ENCODE measurements at places on chromosomes 7 and 10.
A peak's percentile ranks its signal among the peaks of the same experiment; 100 is the strongest.

DNA sequence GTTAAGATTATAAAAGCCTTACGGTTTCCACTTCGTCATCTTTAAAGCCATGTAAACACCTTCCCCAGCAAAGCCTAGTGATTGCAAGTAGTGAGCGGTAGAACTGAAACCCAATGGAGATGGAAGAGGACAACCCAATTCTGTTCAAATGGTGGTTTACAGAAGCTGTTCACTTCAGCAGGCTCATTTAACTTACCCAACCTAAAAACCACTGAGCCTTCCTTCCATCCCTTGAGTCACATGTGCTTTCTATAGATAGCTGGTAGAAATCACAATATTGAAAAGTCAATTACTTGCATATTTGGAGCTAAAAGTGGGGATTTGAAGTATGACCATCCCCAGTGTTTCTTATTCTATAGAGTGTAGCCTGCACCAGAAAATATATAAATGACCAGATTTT, 667.7 kb downstream of the SUGCT start:
- no peak for DNase-seq

- DNase-seq = no peak
Observed at GRCh38 chr7:93378131-93378760, 146.1 kb downstream of the VPS50 start.

DNA sequence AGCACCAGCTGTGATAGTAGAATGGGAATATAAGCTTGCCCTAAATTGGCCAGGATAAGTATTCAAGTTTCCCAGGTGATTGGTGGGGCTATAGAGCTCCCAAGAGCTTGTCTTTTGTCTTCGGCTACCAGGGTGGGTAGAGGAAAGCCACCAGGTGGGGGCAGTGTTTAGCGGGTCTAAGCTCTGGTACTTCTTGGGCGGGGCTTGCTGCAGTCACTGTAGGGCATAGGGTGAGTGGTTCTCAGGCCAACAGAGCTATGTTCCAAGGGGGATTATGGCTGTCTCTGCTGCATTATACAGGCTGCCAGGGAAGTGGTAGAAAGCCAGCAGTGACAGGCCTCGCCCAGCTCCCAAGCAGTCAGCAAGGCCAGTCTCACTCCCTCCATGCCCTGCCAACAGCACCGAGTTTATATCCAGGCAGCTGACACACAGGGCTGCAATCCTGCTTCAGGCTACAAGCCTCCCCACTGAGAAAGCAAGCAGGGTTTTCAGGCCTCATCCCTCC, 110.7 kb downstream of the ZNF467 start:
- peak; percentile 76 for DNase-seq

DNA sequence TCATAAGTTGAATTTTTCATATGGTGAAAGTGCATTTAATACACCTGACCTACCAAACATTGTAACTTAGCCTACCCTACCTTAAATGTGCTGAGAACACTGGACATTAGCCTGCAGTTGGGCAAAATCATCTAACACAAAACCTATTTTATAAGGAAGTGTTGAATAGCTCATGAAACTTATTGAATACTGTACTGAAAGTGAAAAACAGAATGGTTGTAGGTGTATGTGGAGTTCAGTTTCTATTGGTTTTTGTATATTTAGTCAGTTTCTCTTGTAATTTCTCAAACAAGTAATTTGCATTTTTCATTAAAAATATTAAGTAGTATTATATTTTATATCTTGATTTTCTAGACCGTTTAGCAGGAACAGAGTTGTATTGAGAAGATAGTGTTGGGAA, 15.3 kb downstream of the CCDC7 start:
- no peak for DNase-seq

DNA sequence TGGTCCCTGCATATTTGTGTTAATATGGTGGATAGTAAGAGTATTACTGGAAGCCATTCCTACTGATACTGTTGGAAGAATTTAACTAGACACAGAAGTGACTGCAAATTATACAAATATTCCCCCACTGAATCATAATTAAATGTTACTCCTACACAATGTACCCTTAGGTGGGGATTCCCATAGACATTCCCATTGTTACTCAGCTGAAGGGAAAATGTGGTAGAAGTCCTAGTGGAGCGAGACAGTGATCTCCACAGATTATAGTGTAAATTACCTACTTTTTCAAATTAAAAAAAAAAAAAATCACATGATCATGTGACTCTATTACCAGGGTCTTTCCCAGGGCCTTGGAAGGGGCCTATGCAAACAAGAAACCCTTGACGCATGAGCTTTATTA, 611.8 kb downstream of the LRMDA start:
- no peak for DNase-seq

DNA sequence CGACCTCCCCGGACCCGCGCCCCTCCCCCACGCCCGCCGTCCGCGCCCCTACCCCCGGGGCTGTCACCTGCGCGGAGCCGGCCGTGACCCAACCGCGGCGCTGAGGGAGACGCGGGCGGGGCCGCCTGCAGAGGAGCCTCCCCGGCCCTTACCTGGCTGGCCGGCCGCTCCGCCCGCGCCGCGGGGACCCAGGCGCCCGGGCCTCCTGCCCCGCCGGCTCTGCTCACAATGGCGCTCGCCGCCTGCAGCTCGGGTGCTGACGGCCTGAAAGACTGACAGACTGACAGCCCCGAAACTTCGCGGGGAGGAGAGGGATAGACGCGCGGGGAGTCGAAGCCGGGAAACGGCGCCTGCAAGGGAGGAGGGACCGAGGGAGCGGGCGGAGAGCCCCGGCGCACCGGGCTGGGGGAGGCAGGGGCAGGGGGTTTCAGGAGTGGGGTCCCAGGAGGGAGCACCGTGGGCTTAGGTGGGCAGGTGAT, 393 bp downstream of the ZNF467 start:
- no peak for DNase-seq

DNA sequence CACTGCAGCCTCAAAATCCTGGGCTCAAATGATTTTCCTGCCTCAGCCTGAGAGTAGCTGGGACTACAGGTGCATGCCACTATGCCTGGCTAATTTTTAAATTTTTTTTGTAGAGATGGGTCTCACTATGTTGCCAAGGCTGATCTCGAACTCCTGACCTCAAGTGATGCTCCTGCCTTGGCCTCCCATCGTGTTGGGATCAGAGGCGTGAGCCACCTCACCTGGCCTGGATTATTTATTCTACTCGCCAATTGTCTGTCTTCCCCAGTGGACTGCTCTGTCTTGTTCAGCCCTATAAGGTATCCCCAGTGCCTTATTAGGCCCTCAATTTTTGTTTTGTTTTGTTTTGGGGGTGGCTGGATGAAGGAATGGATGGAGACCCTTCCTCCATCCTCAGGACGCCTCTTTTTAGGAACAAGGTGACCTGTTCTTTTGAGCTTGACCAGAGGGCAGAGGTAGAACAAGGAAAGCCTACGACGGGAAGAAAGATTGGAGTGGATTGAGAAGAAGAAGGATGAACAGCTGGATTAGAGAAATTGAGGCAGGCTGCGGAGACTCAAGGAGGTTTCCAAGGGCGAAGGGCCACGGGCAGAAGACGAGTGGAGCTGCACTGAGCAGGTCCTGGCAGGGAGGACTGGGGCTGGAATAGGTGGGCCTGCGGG, 541 bp upstream of the DENND10 start:
- DNase-seq = no peak

DNA sequence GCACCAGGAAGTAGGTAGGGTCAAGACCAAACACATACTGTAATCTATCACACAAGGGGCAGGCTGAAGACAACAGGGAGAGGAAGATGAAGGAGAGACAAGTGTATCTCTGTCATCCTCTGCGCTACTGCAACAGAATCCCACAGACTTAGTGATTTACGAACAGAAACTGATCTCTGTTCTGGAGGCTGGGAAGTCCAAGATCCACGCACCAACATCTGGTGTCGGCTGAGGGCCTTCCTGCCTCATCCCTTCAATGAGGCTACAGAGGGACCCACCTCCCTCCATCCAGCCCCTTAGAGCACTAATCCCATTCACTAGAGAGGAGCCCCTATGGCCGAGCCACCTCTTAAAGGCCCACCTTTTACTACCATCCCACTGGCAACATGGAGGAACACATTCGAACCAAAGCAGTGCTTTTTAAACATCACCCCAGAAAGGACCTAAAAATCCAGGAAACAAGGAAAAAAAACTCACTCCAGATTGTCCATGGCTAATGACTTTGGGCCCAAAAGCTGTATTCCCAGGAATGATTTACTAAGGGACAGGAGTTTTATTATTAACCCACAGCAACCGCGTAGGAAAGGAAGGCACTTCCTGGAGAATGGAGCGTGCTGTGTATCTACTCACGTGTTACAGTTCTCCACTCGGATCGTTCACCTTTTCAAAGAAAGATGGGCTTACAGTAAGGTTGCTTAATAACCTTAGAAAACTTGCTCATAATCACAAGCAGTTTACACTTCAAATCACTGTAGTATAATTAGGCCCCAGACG, 4.2 kb downstream of the BNIP3 start:
- no peak for DNase-seq

All from NCI-H460 (cell line).